Kasumi-1 (cell line): ENCODE measurements at places on chromosomes 11 and 22.

GRCh38 chr11:121807051-121807450 is 309.0 kb downstream of the BLID start:
- no peak for DNase-seq

DNA sequence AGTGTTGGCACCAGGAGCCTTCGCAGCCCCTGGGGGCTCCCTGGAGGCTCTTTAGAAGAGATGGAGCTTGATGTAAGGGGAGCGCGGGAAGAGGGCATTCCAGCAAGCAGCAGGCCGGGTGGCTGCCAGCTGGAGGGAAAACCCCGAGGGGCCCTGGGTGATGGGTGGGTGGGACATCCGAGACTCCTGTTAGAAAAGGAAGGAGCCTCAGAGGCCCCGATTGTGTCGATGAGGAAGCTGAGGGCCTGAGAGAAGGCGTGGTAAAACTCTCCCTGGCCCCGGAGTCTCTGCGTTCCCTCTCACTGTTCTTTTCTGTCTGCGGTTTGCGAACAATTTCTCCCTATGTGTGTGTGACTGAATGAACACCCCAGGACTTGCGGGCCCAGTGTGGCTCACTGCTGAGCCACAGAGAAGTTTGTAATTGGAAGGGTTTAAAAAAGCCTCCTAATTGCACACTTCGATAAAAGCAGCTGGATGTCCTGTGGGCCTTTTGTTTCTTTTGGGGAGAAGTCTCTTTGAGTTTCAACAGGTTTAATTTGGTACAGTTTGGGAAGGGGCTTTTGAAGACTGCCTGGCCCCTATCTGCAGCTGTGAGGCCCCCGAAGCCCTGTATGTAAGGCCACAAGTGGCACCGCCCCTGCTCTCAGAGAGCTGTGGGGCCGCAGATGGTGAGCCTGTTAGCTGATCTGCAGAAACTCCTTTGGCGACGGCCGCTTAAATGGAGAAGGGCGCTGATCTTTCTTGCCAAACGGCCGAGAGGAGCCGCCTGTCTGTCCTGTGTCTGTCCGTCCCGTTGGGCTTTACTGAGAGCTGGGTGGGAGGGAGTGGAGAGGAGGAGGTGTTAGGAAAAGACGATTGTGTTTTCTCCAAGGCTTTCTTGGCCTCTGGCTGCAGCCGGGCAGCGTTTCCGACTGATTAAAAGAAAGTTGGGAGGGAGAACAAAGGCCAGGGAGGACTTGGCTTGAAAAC is 2.0 kb downstream of the FBLN1 start:
- peak; percentile 43 for DNase-seq

- no peak for DNase-seq
These were observed 6.0 kb downstream of the SBF2 start for GRCh38 chr11:10287766-10288715.

GRCh38 chr11:41245184-41245583 is 214.3 kb downstream of the LRRC4C start:
- DNase-seq: no peak

DNA sequence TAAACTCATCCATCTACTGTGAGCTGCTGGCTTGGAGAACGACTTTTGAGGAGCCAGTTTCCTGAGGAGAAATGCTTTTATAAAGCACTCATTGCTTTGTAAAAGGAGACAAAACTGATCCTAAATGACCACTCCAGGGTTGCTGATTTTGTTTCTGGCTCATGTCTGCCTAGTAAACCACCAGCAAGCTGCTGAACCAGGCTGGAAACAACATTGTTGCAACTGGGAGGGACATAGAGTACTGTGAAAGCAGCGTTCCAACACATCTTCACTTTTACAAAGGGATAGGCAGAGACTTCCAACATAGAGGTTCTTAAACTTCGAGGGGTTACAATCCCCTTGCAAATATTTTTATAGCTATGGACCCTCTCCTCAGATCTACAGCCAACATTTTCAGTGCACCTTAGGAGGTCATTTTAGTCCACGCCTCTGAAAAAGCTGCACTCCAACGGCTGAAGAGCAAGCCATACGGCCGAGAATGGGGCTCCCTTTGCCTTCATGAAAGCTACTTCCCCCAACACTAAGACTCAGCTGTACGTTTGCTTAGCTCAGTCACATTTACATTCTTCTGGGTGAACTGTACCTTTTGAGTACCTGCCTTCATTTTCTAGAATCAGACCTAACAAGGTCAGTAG is 54.7 kb downstream of the PANX1 start:
- no peak for DNase-seq

DNA sequence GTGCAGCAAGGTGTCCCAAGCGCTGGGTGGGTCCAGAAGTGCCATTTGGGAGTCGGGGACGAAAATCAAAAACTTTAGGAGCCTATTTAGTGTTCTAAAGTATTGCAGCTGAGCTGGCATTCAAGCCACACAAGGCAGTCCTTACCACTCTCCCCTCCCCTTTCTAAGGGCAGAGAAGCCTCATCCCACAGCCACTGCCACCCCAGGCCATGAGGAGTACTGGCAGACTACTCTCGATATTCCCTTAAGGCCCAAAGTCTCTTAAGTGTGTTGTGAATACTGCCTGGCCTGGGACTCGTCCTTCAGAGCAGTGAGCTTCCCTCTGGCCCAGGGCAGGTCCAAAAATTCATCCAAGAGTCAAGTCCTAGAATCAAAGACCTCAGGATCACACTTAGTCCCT is 7.8 kb downstream of the FANCF start:
- no peak for DNase-seq

GRCh38 chr22:20646415-20646814 is 127.5 kb upstream of the SERPIND1 start:
- DNase-seq: no peak

DNA sequence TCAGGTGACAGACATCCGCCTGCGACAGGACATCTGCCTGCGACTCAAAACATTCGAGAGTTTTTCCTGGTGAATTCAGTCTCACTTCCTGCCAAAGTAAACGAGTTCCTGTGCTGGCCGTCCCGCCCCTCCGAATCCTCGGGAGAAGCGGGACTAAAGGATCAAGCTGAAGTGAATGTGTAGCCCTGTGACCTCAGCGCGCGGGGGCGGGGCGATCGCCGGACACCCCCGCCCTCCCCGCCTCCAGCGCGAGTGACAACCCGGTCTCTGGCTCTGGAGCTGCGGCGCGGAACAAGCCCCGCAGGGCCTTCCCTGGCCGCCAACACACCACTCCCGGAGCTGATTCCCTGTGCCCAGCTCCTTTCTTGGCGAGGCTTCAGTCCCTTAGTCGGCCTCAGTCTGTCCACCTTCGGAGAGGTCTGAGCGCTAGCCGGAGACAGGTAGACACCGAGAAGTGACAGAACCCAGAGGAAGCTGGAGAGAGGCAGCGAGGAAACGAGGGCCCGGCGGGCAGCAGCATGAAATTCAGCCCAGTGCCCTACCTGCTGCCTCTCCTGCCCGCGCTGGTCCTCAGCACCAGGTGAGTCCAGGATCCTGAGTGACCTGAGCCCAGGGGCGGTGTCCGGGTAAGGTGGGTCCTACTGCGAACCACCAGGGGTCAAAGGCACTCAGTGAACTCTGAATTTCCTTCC is 766.4 kb upstream of the LUZP2 start:
- no peak for DNase-seq

GRCh38 chr11:104704146-104704830 is 194.0 kb downstream of the CASP12 start:
- DNase-seq: no peak

DNA sequence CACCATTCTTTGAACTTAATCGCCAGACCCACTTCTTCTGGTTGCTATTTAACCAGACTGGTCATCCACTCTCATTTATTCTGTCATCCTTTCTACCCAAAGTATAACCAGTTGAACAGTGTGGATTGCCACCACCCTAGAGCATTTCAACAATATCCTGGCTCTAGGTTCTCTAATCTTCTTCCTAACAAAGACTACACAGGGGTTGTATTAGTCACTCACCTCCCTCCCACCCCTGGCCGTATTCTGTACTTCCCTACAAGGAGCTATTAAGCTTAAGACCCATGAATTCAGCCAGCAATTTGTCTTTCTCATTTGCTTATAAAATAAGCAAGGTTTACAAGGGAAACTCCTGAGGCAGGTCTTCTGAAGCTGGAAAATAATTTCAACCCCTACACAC is 46.9 kb upstream of the CEP126 start:
- no peak for DNase-seq

- DNase-seq: no peak
These were observed 15.3 kb downstream of the BLID start for GRCh38 chr11:122100756-122101080.

GRCh38 chr11:34549271-34549670 is 35.7 kb upstream of the ELF5 start:
- no peak for DNase-seq

DNA sequence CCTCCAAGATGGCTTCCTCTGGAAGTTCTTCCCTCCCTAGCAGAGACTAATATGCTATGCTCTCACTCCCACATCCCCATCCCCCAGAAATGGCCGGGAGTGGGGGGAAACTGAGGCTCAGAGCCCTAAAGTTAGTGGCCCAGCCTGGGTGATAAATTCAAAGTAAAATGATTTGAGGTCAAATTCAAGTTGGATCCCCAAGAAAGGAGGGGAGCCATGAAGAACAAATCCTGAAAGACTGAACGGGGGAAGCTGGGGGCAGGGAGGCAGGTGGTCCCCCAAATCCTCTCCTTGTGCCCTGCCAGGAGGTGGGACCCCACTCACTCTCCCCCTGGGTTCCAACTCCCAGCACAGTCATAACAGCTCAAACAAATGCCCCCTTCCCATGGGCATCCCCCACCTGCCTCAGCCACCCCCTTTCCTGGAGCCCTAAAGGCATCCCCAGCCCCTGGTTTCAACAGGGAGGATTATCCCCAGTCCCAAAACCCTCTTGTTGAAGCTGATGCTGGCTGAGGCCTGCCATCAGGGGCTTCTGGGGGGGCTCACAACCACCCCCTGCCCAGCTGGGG is 1.1 kb downstream of the CBX6 start:
- no peak for DNase-seq

- DNase-seq: no peak
These were observed 76.4 kb downstream of the TMEM135 start for GRCh38 chr11:87114093-87114492.

- DNase-seq: no peak
These were observed 283.1 kb downstream of the TENM4 start for GRCh38 chr11:79157738-79158137.
